Tibial artery (tissue), 4 donors: ENCODE measurements at places on chromosomes 12 and 14.
A peak's percentile ranks its signal among the peaks of the same experiment; 100 is the strongest.

DNA sequence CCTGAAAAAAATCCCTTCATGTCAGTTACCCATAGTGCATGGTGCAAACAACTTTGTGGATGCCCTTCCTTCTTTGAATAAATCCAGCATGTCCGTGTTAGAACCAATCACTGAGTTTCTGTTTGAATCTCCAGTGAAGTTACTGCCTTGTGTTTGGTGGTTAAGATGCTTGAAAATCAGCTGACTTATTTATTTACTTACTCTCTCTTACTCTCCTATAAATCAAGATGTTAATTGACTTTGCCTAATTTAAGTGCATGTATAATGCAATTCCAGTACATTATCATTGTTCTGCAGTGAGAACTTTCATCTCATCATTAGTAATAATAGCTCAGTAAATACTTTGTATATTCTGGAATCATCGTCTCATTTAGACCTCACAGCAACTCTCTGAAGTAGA lies 114.2 kb downstream of the ESRRB start:
- peaks cover 4% of the 10 kb centered on the region for H3K27me3 ChIP-seq
- H3K36me3 ChIP-seq = no peaks in the 10 kb centered on the region
- no peak overlapping the region for H3K27ac ChIP-seq
- no peaks in the 10 kb centered on the region for H3K4me1 ChIP-seq
- DNase-seq = no peak
- no peak overlapping the region for H3K4me3 ChIP-seq

GRCh38 chr12:113214895-113215400 lies 6.3 kb upstream of the TPCN1 start:
- H3K27ac ChIP-seq = peak overlapping the region; percentile 55
- H3K4me3 ChIP-seq = no peak overlapping the region
- peak; percentile 94 for DNase-seq
- no peaks in the 10 kb centered on the region for H3K36me3 ChIP-seq
- H3K4me1 ChIP-seq = no peaks in the 10 kb centered on the region
- H3K27me3 ChIP-seq = no peaks in the 10 kb centered on the region

- no peak for DNase-seq
- no peak overlapping the region for H3K27ac ChIP-seq
- no peaks in the 10 kb centered on the region for H3K4me1 ChIP-seq
Measured at GRCh38 chr12:91406920-91407341, 224.3 kb upstream of the DCN start.

- DNase-seq = no peak
- H3K4me1 ChIP-seq = peaks cover 44% of the 10 kb centered on the region
- H3K36me3 ChIP-seq = no peaks in the 10 kb centered on the region
- H3K27ac ChIP-seq = no peak overlapping the region
Measured at GRCh38 chr12:109717390-109718357, 4.0 kb downstream of the FAM222A start.

DNA sequence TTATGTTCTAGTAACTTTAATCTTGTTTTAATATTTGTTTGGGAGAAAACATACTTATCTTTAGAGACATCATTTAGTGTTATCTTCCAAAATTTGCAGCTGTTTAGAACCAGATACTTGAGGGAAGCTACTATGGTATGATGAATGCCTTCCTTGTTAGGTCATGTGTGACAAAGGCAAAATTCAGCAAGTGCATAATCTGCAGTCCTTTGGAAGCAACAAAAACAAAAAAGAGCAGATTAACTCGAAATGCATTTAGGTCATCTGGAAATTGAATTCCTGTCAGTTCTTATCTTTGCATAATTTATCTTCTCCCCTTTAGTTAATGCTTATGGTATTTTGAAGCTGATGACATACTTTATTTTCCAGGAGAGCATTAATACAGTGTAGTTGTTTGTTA lies 3.5 kb downstream of the FBXO34 start:
- H3K27me3 ChIP-seq = no peaks in the 10 kb centered on the region
- no peak overlapping the region for H3K4me3 ChIP-seq
- H3K4me1 ChIP-seq = peaks cover 5% of the 10 kb centered on the region

GRCh38 chr14:36054353-36055051 lies 122.0 kb downstream of the PTCSC3 start:
- no peak overlapping the region for H3K27ac ChIP-seq
- no peaks in the 10 kb centered on the region for H3K4me1 ChIP-seq
- no peak overlapping the region for H3K4me3 ChIP-seq
